Kasumi-1 (cell line): ENCODE measurements at places on chromosomes 5 and 9.

- no peak for DNase-seq
These were observed 167.8 kb upstream of the CCNG1 start for GRCh38 chr5:163269624-163270023.

- no peak for DNase-seq
These were observed 238.0 kb upstream of the ACTBL2 start for GRCh38 chr5:57720656-57721055.

- DNase-seq = no peak
These were observed 84.2 kb downstream of the THBS4 start for GRCh38 chr5:80119372-80119771.

- DNase-seq = no peak
These were observed 2.0 kb downstream of the SLC35A4 start for GRCh38 chr5:140566665-140567064.

- no peak for DNase-seq
These were observed 30.4 kb downstream of the CAMK4 start for GRCh38 chr5:111254613-111255012.

- no peak for DNase-seq
These were observed 311.3 kb downstream of the SPATA31D1 start for GRCh38 chr9:82299870-82300269.

GRCh38 chr5:162107591-162107990 is 40.0 kb downstream of the GABRG2 start:
- no peak for DNase-seq
